Hepatocyte (in vitro differentiated cells): ENCODE measurements at places on chromosomes 6 and 20. TPM values are rescaled to one million over a fixed set of nuclear protein-coding genes. Genes with fewer than 3 reads are reported as not detected.

Gene C20orf144
- polyA plus RNA-seq: 0.41 and 0.46 TPM in 2 replicates

Gene LMBRD1
- 54.3 and 62.1 TPM in 2 replicates for polyA plus RNA-seq

Gene LGSN
- polyA plus RNA-seq: 0.73 and 2.6 TPM in 2 replicates

Gene TAF4
- polyA plus RNA-seq: 2.9 and 3.3 TPM in 2 replicates

Gene IL17F
- polyA plus RNA-seq: not detected in 2 replicates

Gene SLC35B3
- 31.5 and 38.8 TPM in 2 replicates for polyA plus RNA-seq

Gene RHAG
- not detected in 2 replicates for polyA plus RNA-seq

DNA sequence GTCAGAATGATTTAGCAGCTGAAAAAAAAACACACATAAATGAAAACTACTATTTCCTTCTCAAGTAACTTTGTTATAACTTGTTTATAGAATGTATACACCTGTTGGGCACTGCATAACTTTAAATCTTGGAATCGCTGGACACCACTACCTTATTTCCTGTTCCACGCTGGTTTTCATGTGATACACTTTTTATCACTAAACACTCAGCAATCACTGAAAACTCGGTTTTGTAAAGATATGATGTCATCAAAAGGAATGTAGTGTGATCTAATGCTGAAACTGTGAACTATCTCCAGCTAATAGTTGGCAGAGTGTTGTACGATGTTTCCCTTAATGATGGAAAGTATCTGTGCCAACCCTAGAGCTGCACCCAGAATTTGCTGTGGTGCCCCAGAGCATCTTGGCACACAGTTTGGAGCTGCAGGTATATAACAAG, 127.9 kb downstream of the BACH2 start:
- no peaks in the 10 kb centered on the region for H3K36me3 ChIP-seq
- no peak for DNase-seq
- H3K27ac ChIP-seq: peak overlapping the region; percentile 10

- no peaks in the 10 kb centered on the region for H3K27me3 ChIP-seq
- no peaks in the 10 kb centered on the region for H3K36me3 ChIP-seq
- no peak overlapping the region for H3K4me3 ChIP-seq
- no peak overlapping the region for H3K27ac ChIP-seq
These were observed 207.5 kb downstream of the ASCC3 start for GRCh38 chr6:100673641-100674040.

GRCh38 chr6:51495610-51496396, 591.6 kb downstream of the PKHD1 start:
- DNase-seq: no peak
- no peaks in the 10 kb centered on the region for H3K27me3 ChIP-seq
- H3K4me1 ChIP-seq: no peaks in the 10 kb centered on the region
- no peaks in the 10 kb centered on the region for H3K36me3 ChIP-seq
- H3K27ac ChIP-seq: no peak overlapping the region
- no peak overlapping the region for H3K4me3 ChIP-seq

GRCh38 chr6:37517411-37517812, 17.7 kb upstream of the CCDC167 start:
- no peak for DNase-seq
- no peak overlapping the region for H3K27ac ChIP-seq
- peaks cover 27% of the 10 kb centered on the region for H3K27me3 ChIP-seq
- no peaks in the 10 kb centered on the region for H3K36me3 ChIP-seq

GRCh38 chr6:32886681-32887383, 32.8 kb downstream of the PSMB9 start:
- no peaks in the 10 kb centered on the region for H3K36me3 ChIP-seq
- H3K27me3 ChIP-seq: peaks cover 6% of the 10 kb centered on the region
- H3K27ac ChIP-seq: no peak overlapping the region
- no peak for DNase-seq
- H3K4me1 ChIP-seq: no peaks in the 10 kb centered on the region

DNA sequence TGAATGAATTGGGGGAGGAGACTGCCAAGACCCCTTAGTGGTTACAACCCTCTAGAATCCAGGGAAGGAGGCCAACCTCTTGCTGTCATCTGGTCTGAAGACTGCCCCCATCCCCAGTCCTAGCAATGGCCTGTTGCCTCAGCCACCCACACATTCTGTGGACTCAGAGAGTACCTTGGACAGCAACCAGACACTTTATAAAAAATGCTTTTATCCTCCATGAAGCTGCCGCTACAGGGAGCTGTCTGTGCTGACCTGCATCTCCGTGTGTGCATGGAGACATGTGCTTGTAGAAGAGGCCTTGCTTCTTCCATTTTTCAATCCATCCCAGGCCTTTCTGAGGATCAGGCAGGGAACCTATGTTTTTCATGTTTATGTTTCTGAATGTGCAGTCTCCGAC, 15.2 kb downstream of the CDH22 start:
- no peaks in the 10 kb centered on the region for H3K36me3 ChIP-seq
- peaks cover 27% of the 10 kb centered on the region for H3K27me3 ChIP-seq
- H3K27ac ChIP-seq: no peak overlapping the region
- no peak overlapping the region for H3K4me3 ChIP-seq

GRCh38 chr6:35354361-35355135, 12.2 kb downstream of the PPARD start:
- H3K36me3 ChIP-seq: no peaks in the 10 kb centered on the region
- peak overlapping the region; percentile 20 for H3K27ac ChIP-seq
- no peaks in the 10 kb centered on the region for H3K27me3 ChIP-seq
- DNase-seq: no peak
- H3K4me3 ChIP-seq: no peak overlapping the region

- peaks cover 8% of the 10 kb centered on the region for H3K4me1 ChIP-seq
- no peaks in the 10 kb centered on the region for H3K36me3 ChIP-seq
- H3K4me3 ChIP-seq: no peak overlapping the region
- peak; percentile 86 for DNase-seq
These were observed 144.6 kb upstream of the AGPAT4 start for GRCh38 chr6:161418463-161418945.

GRCh38 chr20:23257848-23258746, 92.5 kb upstream of the NXT1 start:
- no peak for DNase-seq
- H3K4me1 ChIP-seq: peaks cover 9% of the 10 kb centered on the region
- H3K36me3 ChIP-seq: no peaks in the 10 kb centered on the region
- H3K4me3 ChIP-seq: no peak overlapping the region

DNA sequence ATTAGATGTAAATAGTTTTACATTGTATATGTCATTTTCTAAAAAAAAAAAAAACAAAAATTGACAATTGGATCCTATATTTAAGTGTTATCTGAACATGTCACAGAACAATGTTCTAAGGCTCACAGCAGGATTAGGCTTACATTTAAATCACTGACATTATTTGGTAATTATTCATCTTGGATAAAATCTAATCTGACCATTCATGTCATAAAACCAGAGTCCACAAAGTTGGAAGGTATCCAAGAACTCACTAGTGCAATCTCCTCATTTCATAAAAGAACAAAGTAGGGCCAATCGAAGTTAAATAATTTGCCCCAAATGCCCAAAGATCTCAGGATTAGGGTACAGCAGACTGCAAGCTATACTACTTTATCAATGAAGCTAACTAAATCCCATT, 73.0 kb downstream of the PDSS2 start:
- H3K27ac ChIP-seq: no peak overlapping the region
- no peaks in the 10 kb centered on the region for H3K4me1 ChIP-seq
- H3K27me3 ChIP-seq: no peaks in the 10 kb centered on the region
- DNase-seq: no peak

DNA sequence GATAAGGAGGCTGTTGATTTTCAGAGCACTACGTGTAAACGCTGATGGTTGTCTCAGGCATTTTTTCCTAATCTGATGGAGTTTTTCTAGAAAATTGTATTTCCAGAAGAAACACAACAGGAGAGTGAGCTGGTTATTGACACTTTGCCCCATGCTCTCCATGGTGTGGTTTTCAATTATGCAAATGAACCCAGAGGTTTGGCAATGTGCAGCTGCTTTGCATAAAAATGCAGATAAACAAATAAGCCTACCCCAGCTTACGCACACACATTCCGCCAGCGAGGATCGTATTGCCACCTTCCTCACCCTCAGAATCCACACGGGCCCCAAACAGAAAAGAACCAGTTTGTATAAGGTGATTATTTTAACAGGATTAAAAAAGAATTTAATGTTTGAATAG, 45.1 kb upstream of the FRMD1 start:
- no peak overlapping the region for H3K27ac ChIP-seq
- no peaks in the 10 kb centered on the region for H3K27me3 ChIP-seq
- no peak overlapping the region for H3K4me3 ChIP-seq
- H3K4me1 ChIP-seq: no peaks in the 10 kb centered on the region

GRCh38 chr6:154602708-154603107, 92.2 kb upstream of the CNKSR3 start:
- no peak overlapping the region for H3K27ac ChIP-seq
- DNase-seq: no peak
- no peaks in the 10 kb centered on the region for H3K4me1 ChIP-seq
- no peaks in the 10 kb centered on the region for H3K36me3 ChIP-seq

DNA sequence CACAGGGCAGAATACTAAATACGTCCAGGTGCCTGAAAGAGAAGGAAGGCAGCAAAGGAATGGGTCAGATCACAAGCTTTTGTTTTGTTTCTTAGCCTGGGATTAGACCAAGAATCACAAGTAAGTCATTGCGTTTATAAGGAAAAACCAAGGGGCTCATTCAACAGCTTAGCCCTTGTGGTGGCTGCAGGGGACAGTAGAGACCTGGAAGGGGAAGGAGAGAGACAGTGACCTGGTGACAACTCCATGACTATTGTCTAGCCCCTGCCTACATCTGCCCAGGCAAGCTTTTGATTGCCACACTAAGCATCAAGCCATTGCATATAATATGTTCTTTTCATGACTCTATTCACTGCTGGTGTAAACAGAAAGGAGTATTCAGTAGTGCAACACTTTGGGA, 30.2 kb upstream of the TBC1D7 start:
- H3K4me3 ChIP-seq: no peak overlapping the region
- peaks cover 6% of the 10 kb centered on the region for H3K4me1 ChIP-seq
- no peak for DNase-seq
- no peaks in the 10 kb centered on the region for H3K27me3 ChIP-seq
- no peaks in the 10 kb centered on the region for H3K36me3 ChIP-seq

DNA sequence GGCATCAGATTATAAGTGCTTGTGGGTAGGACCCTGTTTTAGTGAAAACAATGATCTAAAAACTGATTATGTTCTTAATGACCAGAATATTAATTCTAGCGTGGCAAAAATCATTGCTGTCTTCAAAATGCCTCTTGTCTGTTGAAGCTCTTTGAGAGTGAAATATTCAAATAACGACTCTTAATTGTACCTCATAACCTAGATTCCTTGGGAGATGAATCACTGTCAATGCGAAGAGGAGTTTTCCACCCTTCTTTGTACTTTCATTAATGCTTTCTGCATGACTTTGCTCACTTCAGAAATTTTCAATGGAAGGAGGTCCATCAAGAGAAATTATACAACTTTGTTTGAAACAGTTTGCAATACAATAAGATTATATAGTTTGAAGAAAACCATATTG, 71.5 kb downstream of the CRYBG1 start:
- H3K4me1 ChIP-seq: no peaks in the 10 kb centered on the region
- no peak overlapping the region for H3K4me3 ChIP-seq
- H3K27me3 ChIP-seq: no peaks in the 10 kb centered on the region
- no peak for DNase-seq
- H3K36me3 ChIP-seq: no peaks in the 10 kb centered on the region
- H3K27ac ChIP-seq: no peak overlapping the region

- H3K4me1 ChIP-seq: peaks cover 20% of the 10 kb centered on the region
- no peaks in the 10 kb centered on the region for H3K27me3 ChIP-seq
- H3K36me3 ChIP-seq: no peaks in the 10 kb centered on the region
- no peak for DNase-seq
- no peak overlapping the region for H3K4me3 ChIP-seq
- peak overlapping the region; percentile 85 for H3K27ac ChIP-seq
These were observed 30.6 kb upstream of the ME1 start for GRCh38 chr6:83461438-83461837.

- H3K27ac ChIP-seq: no peak overlapping the region
- no peak overlapping the region for H3K4me3 ChIP-seq
- H3K36me3 ChIP-seq: no peaks in the 10 kb centered on the region
- DNase-seq: no peak
- no peaks in the 10 kb centered on the region for H3K27me3 ChIP-seq
These were observed 310.0 kb downstream of the ESR1 start for GRCh38 chr6:152117156-152118133.

DNA sequence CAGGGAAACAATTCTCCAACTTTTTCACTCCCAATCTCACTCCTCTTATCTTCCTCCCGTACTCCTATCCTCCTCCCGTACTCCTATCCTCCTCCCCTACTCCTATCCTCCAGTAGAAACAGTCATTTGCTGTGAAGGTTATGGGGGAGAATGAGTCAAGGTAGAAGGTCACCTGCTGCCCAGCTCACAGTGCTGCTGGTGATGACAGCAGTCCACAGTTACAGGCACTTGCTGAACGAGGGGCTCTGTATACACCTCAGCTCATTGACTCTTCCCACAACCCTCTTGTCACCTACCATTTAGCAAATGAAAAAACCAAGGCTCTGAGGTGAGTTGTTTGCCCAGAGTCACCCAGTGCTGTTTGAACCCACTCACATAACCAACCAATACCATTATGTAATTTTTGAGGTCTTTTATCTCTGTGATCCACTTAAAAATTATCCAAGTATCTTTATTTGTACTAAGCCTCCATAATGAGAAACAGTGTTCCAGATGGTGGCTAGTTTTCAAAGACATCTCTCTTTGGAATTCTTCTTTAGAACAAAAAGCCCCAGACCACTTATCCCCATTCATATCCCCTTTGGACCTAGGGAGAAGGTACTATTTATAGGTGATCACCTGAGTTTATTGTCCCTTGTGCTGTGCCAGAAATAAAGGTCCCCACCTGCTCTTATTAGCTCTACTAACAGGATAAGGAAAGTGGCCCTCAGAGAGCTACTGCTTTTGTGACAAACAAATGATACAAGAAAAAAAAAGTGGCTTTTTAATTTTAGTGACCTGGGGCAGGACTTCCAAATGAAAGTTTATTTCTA, 53.2 kb downstream of the PTPN1 start:
- no peak for DNase-seq
- no peaks in the 10 kb centered on the region for H3K36me3 ChIP-seq
- H3K27ac ChIP-seq: peak overlapping the region; percentile 43
- H3K4me3 ChIP-seq: no peak overlapping the region
- H3K4me1 ChIP-seq: peaks cover 32% of the 10 kb centered on the region
- no peaks in the 10 kb centered on the region for H3K27me3 ChIP-seq

GRCh38 chr6:96301781-96302180, 219.8 kb upstream of the UFL1 start:
- no peak overlapping the region for H3K4me3 ChIP-seq
- DNase-seq: no peak
- H3K27me3 ChIP-seq: no peaks in the 10 kb centered on the region
- H3K36me3 ChIP-seq: no peaks in the 10 kb centered on the region
- H3K4me1 ChIP-seq: no peaks in the 10 kb centered on the region

DNA sequence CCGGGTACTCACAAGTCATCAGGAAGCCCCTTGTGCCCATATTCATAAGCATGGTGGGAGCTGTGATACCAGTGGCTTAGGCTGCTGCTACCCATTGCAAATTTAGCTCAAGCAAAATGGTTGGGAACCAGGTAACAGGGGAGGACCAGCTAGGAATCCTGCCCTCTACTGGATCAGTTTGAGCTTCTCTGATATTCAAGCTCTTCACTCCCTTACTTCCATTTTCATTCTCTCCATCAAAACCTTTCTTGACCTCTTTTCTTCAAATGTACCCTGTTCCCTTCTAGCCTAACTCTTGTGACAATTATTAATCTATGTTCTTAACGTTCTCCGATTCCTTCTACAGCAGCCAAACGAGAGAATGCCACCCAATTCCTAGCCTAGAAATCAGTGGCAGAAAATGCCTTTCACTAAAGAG, 9.7 kb downstream of the NOL7 start:
- peak; percentile 53 for DNase-seq
- no peak overlapping the region for H3K27ac ChIP-seq
- no peaks in the 10 kb centered on the region for H3K4me1 ChIP-seq
